Transverse colon (tissue), 4 donors: ENCODE measurements at places on chromosomes 16 and 17. TPM values are rescaled to one million over a fixed set of nuclear protein-coding genes. Genes with fewer than 3 reads are reported as not detected.

DNA sequence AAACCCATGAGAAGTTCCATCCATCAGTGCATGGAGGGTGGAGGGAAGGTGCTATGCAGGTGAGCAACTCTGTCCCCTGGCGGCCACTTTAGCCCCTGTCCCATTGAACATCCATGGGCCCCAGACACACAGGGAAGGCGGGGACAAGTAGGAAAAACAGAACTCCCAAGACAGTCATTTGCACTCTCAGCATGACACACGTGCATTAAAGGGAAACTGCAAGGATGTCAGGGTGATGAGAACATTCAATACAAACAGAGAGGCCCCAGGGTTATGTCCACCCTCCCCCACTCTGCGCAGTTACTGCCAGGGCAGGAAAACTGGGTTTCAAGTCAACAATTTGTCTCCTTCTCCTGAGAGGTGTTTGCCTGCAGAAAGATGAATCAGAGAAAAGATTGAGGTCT is 44.0 kb upstream of the AKTIP start:
- no peak for DNase-seq
- H3K27me3 ChIP-seq, result peaks cover 12% of the 10 kb centered on the region
- H3K4me1 ChIP-seq, result peaks cover 10% of the 10 kb centered on the region
- H3K27ac ChIP-seq, result no peak overlapping the region
- H3K4me3 ChIP-seq, result no peak overlapping the region
- no peaks in the 10 kb centered on the region for H3K36me3 ChIP-seq

- DNase-seq, result peak; percentile 66
- peaks cover 19% of the 10 kb centered on the region for H3K4me1 ChIP-seq
- no peak overlapping the region for H3K4me3 ChIP-seq
- H3K36me3 ChIP-seq, result no peaks in the 10 kb centered on the region
Measured at GRCh38 chr17:57995076-57995956, 7.3 kb upstream of the VEZF1 start.

- no peak for DNase-seq
- H3K4me3 ChIP-seq, result no peak overlapping the region
- no peak overlapping the region for H3K27ac ChIP-seq
- H3K4me1 ChIP-seq, result no peaks in the 10 kb centered on the region
- no peaks in the 10 kb centered on the region for H3K27me3 ChIP-seq
- H3K36me3 ChIP-seq, result no peaks in the 10 kb centered on the region
Measured at GRCh38 chr17:52674686-52675085, 516.2 kb upstream of the CA10 start.

The LASP1 gene
- total RNA-seq, result 241 TPM

The APPBP2 gene
- 17.2 TPM for total RNA-seq

The GPS1 gene
- total RNA-seq, result 70.0 TPM

- H3K27me3 ChIP-seq, result peaks cover 64% of the 10 kb centered on the region
- H3K4me1 ChIP-seq, result peaks cover 40% of the 10 kb centered on the region
- H3K27ac ChIP-seq, result no peak overlapping the region
- no peak overlapping the region for H3K4me3 ChIP-seq
- H3K36me3 ChIP-seq, result no peaks in the 10 kb centered on the region
- DNase-seq, result no peak
Measured at GRCh38 chr17:8072729-8073461, 14.6 kb downstream of the ALOX12B start.

The KRT25 gene
- total RNA-seq, result not detected

DNA sequence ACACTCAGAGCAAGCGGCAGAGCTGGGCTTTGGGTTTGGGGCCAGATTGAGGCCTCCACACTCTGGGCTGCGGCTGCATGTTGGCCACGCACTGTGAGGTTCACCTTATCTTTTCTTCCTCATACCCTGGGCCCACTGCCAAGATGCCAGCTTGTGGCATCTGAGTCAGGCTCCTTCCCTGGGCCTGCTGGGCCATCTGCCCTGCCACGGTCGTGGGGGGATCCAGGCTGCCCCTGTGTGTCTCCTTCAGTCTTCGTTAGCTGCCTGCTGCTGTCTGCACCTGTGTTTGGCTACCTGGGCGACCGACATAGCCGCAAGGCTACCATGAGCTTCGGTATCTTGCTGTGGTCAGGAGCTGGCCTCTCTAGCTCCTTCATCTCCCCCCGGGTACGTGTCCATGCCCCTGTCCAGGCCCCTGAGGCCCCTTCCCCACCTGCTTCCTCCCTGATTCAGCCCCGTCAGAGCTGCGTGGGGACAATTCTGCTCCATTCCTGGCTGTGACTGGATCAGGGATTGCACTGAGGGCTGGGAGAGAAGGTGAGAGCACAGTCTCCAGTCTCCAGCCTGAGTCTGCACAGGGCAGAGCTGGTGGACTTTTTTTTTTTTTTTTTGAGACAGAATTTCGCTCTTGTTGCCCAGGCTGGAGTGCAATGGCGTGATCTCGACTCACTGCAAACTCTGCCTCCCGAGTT is 11.2 kb downstream of the SPNS3 start:
- no peak overlapping the region for H3K4me3 ChIP-seq
- peak; percentile 83 for DNase-seq
- no peaks in the 10 kb centered on the region for H3K36me3 ChIP-seq

The MT3 gene
- not detected for total RNA-seq

DNA sequence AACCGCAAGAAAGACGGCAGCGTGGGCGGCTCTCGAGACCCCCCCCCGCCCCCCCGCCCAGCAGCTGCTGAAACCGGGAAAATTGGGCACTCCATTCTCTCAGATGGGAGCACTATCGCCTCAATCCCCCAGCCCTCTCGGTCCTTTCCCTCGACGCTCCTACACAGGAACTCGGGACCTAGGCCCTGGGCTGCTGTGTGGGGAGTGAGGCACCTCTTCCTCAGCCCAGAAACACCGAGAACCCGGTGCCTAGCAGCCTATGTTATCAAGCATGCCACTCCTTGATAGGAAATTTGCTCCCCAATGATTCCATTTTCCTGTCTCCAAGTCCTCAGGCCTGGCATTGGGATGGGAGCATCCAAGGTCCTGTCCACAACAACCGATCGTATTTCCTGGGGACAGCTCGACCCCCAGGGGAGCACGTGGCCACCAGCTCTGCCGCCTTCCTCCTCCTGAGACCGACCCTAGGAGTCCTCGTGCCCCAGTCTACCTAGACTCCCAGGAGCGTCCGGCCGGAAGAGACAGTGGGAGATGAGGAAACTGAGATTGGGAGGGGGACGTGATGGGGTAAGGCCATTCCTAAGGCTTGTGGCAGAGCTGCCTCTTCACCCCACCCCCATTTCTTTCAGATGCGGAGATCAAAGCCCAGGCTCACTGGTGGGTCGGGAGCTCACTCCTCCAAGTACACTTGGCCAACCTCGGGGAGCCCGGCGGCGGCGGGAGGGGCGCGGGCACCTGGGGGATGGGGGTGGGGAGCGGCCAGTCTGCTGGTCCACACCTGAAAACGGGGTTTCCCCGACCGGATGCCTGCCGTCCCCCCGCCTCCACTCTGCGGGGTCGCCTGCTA is 17.5 kb upstream of the CBX8 start:
- peak; percentile 9 for DNase-seq
- peaks cover 55% of the 10 kb centered on the region for H3K4me1 ChIP-seq
- H3K27ac ChIP-seq, result no peak overlapping the region
- no peaks in the 10 kb centered on the region for H3K36me3 ChIP-seq
- H3K27me3 ChIP-seq, result peaks cover 85% of the 10 kb centered on the region

DNA sequence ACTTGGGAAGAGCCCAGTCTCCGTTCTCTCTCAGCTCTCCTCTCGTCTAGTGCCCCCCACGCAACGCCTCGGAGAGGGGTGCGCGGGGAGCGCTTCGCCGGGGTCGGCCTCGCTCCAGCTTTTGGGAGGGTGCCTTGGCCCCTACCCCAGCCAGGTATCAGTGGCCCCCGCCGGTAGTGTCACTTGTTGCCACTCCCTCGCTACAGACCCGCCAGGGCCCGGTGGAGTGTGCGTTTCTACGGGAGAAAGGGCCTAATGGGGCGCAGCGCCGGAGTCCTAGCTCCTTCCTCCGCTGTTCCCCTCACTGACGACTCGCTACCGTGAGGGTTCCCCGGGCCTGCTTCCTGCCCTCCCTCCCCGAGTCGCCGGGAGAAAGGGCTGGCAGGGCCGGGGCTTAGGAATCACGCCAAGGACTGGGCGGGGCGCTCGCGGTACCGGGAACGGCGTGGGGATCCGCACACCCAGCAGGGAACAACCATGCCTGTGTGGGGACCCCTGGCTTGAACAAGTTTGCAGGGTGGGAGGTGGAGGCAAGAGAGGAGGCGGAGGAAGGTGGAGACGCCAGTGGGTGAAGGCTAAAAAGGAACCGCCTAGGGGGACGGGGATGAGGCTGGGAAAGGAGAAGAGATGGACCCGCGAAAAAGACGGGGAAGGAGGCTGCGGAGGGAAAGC is 997 bp upstream of the CDH11 start:
- H3K4me1 ChIP-seq, result peaks cover 42% of the 10 kb centered on the region
- H3K27ac ChIP-seq, result peak overlapping the region; percentile 79
- peaks cover 44% of the 10 kb centered on the region for H3K27me3 ChIP-seq
- DNase-seq, result peak; percentile 60
- no peaks in the 10 kb centered on the region for H3K36me3 ChIP-seq

DNA sequence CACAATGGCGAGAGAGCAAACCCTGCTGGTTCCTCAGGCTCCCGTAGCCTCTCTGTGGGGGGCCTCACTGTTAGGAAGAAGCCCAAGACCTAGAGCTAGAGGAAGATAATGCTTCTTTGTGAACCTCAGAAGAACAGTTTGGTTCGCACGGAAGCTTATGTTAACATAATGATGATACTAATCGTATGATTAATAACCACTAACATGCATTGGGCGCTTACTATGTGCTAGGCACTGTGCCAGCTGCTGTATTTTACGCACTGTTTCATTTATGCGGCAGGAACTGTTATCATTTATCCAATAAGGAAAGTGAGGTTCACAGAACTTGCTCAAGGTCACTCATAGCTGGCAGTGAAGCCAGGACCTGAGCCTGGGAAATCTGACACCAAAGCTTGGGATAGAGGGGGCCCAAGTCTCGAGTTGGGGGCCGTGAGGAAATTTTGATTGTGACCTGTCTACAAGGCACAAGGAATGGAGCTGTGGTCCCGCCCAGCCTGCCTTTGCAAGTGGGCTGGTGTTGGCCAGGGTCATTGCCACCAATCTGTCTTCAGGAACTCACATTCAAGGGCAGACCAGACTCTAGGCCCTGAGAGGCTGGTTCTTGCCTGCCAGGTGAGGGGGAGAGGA is 6.8 kb downstream of the PRCD start:
- no peak for DNase-seq
- peaks cover 12% of the 10 kb centered on the region for H3K4me1 ChIP-seq
- H3K27ac ChIP-seq, result no peak overlapping the region
- peaks cover 10% of the 10 kb centered on the region for H3K27me3 ChIP-seq
- H3K4me3 ChIP-seq, result no peak overlapping the region

GRCh38 chr17:19248928-19249574 is 11.9 kb downstream of the EPN2 start:
- H3K36me3 ChIP-seq, result no peaks in the 10 kb centered on the region
- H3K27me3 ChIP-seq, result no peaks in the 10 kb centered on the region
- peak overlapping the region; percentile 64 for H3K27ac ChIP-seq
- peak; percentile 27 for DNase-seq

DNA sequence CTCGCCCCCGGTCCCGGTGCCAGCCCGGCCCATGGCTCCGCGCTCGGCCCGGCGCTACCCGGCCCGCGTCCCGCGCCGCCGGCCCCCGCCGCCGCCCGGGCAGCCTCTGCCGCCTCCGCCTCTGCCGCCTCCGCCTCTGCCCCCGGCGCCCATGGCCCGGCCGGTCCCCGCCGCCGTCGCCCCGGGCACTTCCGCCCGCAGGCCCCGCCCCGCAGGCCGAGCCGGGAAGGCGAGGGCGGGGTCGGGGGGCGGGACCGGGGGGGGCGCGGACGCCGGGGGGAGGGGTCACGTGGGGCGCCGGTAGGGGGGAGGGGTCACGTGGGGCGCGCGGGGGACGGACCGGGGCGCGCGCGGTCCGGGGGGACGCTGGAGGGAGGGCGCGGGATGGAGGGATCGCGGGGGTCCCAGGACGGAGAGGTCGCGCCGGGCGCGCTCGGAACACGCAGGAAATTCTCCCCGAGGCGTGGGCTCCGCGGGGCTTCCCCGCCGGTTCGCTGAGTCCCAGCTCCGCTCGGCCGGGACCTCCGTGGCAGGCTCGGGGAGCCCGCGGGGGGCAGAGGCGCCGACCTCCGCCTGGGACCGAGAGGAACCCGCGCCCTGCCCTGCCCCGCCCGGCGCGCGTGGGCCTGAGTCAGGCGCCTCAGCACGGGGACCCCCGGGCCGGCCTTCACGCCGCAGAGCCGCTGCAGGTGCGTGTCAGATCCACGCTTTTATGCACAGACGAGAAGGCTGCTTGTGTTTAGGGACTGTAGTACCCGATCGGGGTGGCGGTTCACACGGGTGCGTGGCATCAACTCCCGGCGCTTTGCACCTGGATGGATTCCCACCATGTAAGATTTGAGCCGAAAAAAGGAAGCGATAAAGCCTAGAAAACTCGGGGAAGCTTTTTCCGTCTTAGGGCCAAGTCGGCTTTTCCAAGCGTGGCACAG is at the start of gene PGAP6:
TSS of gene PGAP6 (minus strand) at position 190 of the 929 bp plus-strand sequence. CDS start at position 33, 157 bp downstream.
- peaks cover 40% of the 10 kb centered on the region for H3K4me1 ChIP-seq
- H3K27ac ChIP-seq, result peak within 1 kb of the TSS; percentile 85
- DNase-seq, result peak; percentile 76
- H3K27me3 ChIP-seq, result no peaks in the 10 kb centered on the region
- peak within 1 kb of the TSS; percentile 77 for H3K4me3 ChIP-seq

DNA sequence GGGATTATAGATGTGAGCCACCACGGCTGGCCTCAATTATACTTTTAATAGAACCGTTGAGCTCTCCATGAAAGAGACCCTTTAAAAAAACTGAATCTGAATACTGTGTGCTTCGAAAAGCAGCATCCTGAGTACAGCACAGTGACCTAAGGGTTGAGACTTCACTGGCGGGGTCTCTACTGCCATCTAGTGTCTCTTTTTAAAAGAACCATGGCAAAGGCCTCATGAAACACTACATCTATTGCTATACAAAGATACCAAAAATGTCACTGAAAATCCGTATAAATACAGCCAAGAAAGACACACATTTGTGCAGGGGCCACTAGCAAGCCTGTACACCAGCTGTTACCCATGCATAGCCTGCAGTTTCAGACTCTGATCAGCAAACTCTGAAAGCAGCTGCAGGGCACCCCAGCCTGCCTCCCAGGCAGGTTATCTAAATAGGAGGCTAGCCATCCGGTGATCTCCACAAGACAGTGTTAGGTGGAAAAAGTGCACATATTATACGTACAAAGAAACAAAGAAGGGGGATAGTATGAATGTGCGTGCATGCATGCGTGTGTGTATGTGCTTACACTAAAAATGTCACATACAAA is 35.3 kb downstream of the NPLOC4 start:
- no peaks in the 10 kb centered on the region for H3K27me3 ChIP-seq
- H3K4me1 ChIP-seq, result peaks cover 13% of the 10 kb centered on the region
- H3K4me3 ChIP-seq, result no peak overlapping the region
- DNase-seq, result peak; percentile 31
- H3K27ac ChIP-seq, result no peak overlapping the region
- no peaks in the 10 kb centered on the region for H3K36me3 ChIP-seq

- no peak overlapping the region for H3K27ac ChIP-seq
- no peak for DNase-seq
- H3K36me3 ChIP-seq, result no peaks in the 10 kb centered on the region
- H3K4me3 ChIP-seq, result no peak overlapping the region
- no peaks in the 10 kb centered on the region for H3K4me1 ChIP-seq
Measured at GRCh38 chr17:76812263-76812662, 55.9 kb upstream of the MGAT5B start.
